ENCODE measurements at places on chromosomes 12 and 14.
A peak's percentile ranks its signal among the peaks of the same experiment; 100 is the strongest.

DNA sequence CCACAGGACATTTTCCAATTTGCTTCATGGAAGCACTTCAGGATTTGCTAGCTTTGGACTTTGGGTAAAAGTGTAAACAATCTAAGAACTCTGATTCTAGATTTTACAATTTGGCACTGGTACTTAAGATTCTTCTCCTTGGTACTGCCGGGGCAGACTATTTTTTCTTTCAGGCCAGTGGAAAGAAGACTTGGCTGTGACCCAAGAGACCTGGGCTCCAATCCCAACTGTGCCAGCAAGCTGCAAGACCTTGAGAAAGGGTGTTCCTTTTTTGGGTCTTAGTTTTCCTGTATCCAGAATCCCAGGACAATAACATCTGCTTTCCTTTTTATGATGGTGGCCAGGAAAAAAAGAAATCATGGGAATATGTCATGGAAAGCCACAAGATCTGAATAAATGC lies 148.1 kb upstream of the CRY1 start:
- peak; percentile 14 for DNase-seq

- DNase-seq, result no peak
These were observed 66.2 kb downstream of the EID3 start for GRCh38 chr12:104369708-104370107.

GRCh38 chr14:51327376-51327775 lies 87.3 kb downstream of the TMX1 start:
- DNase-seq, result no peak

DNA sequence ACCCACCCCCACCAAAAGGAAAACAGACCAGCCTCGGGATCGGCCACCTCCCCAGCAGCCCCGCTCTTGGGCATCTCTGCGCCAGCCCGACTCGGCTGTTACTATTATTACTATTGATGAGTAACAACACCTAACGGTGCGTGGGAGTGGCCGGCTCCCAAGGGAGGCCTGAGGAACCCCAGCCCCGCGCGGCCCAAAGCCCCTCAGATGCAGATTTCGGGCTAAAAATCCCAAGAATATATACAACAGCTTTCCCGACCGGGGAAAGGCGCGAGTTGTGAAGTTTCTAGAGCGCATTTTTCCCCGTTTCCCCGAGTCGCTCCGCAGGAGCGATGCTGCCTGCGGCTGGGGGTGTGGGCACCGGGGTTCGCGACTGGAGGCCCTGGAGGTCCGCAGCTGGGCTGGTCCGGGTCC lies 565 bp downstream of the NT5DC3 start:
- no peak for DNase-seq

DNA sequence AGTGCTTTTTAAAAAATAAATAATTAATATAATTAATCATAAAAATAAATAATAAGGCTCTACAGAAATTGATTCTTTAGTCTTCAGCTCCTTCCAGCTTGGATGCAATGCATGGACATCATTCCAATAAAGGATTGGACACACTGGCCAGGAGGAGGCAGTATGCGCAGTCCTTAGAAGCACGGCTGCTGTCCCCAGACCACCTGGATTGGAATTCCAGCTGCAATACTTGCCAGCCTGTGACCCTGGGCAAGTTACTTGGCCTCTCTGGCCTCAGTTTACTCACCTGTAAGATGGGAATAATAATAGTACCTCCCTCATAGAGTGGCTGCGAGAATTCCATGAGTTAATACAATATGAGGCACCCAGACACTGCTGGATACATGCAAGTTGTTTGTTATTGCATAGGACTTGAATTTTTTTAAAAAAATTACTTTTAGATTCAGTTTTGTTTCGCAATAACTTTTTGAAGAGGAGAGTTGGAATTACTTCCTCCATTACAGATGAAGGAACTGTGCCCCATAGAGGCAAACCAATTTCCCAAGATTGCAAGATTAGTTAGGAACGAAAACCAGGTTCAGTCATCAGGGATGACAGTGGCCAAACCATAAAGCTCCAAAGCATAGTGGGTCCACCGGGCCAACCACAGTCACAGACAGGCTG lies 12.2 kb downstream of the RPH3A start:
- DNase-seq, result no peak

GRCh38 chr14:94041551-94042346 lies 15.6 kb downstream of the OTUB2 start:
- no peak for DNase-seq

GRCh38 chr12:95184121-95184520 lies 33.1 kb downstream of the FGD6 start:
- no peak for DNase-seq

DNA sequence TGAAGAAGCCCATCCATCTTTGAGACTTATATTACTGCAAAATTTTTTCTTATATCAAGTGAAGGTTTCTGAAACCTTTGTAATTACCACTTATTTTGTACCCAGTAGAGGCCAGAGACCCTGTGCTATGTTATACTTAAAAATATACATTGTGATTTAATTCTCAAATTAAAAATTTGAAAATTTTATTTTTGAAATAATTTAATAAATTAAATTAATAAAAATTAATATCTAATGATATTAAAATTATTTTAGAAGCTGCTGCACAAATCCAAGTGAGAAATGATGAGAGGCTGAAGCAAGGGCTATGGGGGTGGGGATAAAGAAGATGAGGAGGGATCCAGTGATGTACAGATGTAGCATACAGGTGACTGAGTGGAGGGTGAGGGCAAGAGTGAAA lies 258.8 kb downstream of the APAF1 start:
- DNase-seq, result no peak

DNA sequence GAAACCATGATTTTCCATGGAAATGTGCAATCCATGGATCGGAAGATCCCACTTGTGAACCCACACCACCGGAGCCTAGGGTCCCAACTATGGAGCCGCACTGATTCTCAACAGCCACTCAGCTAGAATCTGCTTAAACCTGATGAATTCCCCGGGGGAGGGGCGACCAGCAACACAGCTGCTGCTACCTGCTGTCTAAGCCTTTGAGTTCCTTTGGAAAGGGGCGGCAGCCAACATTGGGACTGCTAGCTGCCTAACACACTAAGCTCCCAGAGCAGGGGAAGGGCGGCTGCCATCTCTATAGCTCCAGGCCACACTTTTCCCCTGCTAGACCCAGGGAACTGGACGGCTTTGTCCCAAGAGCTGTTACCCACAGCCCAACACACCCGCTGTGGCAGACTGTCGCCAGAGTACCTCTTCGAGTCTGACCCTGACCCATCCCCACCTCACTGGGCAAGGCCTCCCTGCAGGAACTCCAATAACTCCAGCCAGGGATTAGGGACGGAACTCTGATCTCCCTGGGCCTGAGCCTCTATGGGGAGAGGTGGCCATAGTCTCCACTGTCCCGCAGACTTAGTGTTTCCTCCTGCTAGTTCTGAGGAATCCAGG lies 205.8 kb upstream of the SLC16A7 start:
- no peak for DNase-seq

DNA sequence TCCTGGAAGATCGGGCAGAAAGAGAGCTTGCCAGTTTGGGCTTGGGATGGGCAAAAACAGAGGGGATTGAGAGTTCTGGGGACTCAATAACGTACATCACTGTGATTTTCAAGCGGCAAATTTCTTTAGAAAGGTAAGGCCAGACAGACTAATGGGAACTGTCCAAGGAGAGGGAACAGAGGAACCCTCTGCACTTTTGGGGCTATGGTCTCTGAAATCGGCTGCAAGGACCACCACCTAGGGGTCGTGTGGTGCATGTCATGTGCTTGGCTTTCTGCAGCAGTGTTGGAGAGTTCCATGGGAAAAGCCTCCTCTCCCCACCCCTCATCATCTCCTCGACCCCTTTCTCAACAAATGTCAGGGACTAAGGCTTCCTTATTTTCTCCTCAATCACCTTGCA lies 79.6 kb downstream of the PPM1A start:
- DNase-seq, result peak; percentile 79

Data from NCI-H1092 treated with DMSO at 0.1 percent for 48 hours (cell line).